Ammon's horn (tissue), 1 donor: ENCODE measurements at places on chromosomes 11 and 22.

DNA sequence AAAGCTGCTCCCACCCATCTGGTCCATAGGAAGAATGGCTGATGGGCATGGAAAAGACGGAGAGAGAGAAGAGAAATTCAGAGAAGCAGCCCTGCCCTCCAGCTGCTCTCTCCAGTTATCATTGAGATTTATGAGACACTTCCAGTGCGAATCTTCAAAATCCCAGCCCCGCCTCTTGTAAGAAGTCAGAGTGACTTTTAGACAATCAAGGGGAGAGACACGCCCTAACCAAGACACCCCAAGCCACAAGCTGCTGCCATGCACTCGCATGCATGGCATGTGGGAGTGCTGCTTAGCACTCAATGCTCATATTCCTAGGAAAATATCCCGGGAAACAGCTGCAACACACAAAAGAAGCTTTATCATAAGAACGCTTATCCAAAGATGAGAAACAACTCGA is 110.6 kb upstream of the BID start:
- no peak for DNase-seq

GRCh38 chr11:119839476-119840133 is 110.6 kb upstream of the NECTIN1 start:
- no peak for DNase-seq

- DNase-seq = no peak
Observed at GRCh38 chr22:49299821-49300231, 527.8 kb downstream of the BRD1 start.

- DNase-seq = no peak
Observed at GRCh38 chr11:83549984-83550667, 264.0 kb upstream of the CCDC90B start.

DNA sequence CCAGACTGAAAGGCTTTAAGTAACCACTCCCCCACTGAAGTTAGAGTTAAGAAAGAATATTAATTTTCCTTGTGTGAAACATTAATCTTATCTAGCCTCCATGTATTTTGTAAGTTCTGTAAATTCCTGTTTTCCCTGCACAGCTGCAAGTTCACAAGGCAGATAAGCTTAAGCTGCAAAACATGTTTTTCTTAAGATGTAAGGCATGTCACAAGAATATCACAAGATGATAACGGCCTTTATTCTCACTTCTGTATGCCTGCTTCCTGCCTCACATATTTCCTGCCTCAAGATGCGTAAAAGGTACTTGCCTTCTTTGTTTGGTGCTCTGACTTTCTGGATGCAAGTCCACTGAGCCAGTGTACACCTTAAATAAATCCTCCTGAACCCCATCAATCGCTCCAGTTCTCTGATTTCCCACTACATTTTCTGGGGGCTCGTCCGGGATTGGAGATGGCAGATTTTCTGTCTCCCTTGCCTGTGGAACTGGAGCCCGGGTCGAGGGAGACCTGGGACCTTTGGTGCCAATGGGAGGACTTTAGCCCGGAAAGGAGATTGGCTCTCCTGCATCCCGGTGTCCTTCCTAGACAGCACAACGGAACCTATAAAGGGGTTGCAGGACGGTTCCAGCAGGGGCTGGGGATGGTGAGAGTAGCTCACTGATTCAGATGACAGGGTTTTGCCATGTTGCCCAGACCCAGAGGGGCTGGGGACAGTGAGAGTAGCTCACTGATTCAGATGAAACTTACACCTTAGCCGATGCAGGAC is 30.2 kb downstream of the PPARA start:
- DNase-seq = no peak

DNA sequence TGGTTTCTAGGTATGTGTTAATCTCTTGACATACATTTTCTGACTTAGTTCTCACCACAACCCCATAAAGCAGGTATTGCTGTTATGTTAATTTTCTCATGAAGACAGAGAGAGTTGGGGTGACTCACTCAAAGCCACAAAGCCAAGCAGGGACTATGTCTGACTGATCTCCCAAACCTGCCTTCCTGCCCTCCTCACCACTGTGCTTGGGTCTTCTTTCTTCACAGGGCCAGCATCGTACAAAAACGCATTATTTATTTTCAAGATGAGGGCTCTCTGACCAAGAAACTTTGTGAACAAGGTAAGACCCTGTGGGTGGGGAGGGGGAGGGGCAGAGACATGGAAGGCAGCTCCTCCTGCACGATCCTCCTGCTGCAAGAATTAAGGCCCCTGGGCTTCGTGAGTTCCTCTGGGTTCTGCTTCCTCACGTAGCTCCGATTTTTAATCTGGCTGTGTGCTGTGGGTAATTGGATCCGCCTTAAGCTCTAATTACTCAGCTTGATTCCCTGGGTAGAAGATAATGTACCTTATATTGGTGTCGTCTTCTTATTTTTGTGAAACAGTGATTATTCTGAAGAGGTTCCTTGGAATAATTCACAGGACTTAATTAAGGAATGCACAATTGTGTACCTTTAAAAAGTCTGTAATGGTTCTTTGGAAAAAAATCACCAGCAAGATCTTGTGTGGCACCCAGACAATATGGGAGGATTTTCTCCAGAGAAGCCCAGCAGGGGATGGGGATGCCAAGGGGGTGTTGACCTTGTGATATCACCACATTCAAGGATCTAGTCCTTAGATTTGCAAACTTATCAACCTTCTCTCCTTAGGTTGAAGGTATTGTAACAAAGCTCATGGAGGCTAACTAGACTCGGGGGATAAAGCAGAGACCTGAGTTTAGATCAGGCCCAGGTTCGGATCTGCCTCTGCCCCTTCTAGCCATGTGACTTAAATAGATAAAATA is 112.9 kb downstream of the SPON1 start:
- no peak for DNase-seq

DNA sequence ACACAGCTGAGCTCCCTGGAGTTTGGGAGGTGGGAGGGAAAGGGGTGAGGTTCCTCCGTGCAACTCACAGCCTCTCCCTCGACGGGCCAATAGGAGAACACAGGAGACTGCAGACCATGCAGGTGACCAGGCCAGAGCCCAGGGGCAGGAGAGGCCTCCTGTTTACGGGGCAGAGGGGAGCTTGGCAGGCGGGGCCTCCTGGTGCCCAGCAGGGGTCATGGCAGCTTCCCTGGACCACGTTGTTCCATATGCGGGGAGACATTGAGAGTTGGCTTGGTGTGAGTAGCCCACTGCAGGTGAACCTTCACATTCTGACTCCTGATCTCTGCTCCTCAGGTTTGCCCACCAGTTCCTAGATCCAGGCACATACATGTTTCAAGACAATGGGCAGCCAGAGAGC is 19.3 kb upstream of the XKR3 start:
- DNase-seq = no peak

DNA sequence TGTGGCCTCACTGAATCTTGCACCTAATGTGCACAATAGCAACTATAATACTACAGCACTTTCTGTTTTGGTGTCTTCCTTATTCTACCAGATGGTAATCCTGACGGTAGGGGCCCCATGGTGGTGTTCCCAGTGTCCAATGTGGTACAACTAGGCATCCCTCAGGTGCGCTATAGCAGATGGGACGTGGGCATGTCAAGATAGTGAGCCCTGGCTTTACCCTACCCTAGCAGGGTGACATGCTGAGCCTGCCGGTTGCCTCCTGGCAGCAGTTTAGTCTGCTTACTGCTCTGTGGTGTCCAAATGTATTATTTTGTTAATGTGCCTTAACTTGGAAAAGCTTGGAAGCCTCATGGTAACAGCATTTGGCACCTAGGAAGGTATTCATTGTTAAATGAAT is 19.2 kb downstream of the ACO2 start:
- DNase-seq = no peak

- no peak for DNase-seq
Observed at GRCh38 chr22:44229331-44229730, 48.6 kb downstream of the PARVG start.

- DNase-seq = no peak
Observed at GRCh38 chr11:20251496-20251895, 91.2 kb upstream of the DBX1 start.

DNA sequence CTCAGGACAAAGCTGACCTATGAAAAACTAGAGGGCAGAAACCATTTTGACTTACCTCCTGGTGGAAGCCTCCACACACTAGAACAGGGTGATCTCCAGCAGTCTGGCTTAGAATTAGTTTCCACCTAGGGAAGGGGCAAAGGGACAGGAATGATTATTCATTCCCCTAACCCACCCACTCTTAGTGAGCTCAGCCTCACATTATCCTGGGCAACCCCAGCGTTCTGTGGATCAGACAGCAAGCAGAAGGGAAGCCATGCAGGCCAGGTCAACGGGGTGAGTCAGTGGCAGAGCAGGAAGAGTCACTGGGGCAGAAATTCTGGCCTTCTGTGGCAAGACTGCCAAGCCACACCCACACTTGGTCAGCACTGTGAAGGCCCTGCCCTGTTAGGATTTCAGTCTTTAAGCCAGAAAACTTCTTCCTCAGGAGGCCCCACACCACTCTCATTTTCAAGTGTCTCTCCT is 10.5 kb downstream of the NUMA1 start:
- DNase-seq = peak; percentile 79

- DNase-seq = peak; percentile 17
Observed at GRCh38 chr11:120400564-120401364, 64.6 kb downstream of the ARHGEF12 start.

DNA sequence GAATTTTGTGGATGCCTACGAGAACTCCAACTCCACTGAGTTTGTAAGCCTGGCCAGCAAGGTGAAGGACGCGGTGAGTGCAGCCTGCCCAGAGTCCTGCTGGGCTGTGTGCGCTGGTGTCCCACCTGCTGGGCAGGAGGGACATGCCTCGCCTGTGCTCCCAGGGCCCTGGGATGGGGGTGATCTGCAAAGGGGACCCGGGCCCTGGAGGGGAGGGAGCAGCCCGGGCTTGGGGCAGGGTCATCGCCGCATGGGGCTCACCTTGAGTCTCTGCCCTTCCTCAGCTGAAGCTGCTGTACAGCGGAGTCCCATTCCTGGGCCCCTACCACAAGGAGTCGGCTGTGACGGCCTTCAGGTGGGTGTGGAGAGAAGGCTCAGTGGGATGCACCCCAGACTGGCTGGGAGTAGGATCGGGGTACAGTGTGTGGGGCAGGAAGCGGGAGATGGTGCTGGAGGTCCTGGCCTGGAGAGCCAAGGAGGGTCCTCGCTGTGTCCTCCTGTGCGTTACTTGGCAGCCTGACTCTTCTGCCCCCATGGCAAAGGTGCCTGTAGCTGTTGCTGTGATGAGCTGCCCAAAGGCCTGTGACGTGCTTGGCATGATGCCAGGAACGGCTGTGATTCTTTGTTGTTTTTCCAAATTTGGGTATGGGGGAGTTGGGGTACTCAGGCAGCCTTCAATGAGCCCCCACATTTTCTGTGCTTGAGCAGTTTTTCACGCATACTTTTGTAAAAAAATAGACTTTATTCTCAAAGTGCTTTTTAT is 29.2 kb downstream of the ST14 start:
- no peak for DNase-seq

GRCh38 chr11:69348414-69349235 is 54.7 kb downstream of the MYEOV start:
- DNase-seq = no peak

DNA sequence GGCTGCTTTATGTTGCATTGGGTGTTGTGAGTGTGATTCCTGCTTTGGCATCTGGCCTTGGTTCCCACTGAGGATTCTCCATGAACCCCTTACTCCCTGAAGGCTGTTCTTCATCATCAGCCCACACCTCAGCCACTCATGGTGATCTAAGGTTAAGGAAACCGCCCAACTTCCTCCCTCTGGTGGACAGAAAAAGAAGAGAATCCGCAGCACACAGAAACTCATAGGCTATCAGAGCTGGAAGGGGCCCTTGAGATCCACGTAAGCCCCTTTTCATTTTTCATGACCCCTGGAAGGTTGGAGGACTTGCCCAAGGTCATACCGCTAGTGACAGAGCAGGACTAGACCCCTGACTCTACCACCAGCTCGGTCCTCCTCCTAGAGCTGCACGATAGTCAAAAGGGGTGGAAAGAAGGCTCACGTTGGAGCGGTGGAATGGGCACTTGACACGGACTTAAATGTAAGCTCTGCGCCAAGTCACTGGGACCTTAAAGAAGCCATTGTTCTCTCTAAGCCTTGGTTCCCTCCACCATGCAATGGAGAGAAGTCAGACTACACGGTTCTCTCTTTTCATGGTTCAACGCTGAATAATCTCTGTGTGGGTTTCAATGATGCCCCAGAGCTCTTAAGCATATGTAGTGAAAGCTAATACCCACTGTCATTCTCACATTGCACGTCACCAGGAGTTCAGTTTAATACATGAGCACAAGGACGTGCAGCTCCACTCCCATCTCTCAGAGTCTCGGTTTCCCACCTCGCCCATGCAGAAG is 83.6 kb upstream of the CRTAM start:
- no peak for DNase-seq

DNA sequence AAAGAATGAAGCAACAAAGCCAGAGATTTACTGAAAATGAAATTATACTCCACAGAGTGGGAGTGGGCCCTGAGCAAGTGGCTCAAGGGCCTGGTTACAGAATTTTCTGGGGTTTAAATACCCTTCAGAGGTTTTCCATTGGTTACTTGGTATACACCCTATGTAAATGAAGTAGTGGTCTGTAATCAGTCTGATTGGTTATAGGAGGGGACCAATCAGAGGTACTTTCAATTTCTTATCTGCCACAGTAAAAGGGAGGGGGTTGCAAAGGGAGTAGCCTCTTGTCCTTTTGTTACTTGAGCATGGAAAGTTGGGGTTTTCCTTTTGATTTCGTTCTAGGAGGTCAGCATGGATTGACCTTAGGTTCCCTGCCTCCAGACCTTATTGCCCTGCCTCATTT is 63.5 kb downstream of the ATM start:
- no peak for DNase-seq

GRCh38 chr11:19954899-19955298 is 205.4 kb downstream of the DBX1 start:
- no peak for DNase-seq

DNA sequence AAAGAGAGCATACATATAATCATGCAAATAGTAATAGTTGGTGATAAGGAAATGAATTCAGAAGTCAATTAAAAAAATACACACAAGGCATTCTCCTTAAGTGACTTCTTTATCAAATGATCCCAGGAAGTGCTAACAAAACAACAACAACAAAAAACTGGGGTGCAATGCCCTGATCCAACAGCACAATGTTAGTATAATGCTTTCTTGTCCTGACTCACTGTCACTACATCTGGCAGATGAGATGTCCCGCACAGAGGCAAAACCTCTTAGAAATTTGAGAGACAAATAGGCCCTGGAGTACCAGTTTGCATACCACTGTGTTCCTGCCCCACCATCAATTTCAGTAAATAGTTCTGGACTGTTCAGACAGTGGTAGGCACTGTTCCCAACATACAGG is 11.0 kb upstream of the AMBRA1 start:
- DNase-seq = no peak

DNA sequence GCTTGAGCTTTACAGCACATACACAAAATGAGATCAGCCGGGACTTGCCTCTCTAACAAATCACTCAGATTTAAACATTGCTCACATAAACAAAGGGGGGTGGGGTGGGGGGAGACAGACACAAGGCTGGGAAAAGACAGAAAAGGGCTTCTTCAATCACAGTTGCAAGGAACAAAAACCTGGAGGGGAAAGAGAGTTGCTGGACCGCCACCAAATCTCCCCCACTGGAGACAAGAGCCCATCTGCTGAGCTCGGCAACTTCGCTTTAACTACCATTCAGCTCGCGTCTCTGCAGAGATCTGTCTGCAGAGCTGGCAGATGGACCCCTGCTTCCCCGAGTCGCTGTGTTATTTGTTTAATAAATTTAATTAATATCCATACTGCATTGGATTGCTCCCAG is 165.0 kb downstream of the RCN1 start:
- DNase-seq = peak; percentile 23
